NCI-H226 (cell line): ENCODE measurements at places on chromosomes 12 and 14.

DNA sequence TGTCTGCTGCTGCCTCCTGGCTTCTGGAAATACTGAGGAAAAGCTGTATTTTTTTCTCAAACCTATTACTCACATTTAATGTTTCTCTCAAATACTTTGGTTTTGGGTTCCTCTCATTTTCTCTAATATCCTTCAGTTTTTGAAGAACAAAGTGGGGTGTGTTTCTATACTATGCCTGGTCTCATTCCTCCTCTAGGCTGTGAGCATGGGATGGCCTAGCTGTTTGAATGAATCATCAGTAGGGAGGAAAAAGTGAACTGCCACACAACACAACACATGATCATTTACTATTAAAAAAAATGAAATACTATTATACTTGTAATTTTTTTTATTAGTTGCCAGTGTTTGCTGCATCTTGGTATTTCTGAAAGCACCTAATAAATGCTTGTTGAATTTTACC, 11.3 kb upstream of the SMCO3 start:
- no peak for DNase-seq

DNA sequence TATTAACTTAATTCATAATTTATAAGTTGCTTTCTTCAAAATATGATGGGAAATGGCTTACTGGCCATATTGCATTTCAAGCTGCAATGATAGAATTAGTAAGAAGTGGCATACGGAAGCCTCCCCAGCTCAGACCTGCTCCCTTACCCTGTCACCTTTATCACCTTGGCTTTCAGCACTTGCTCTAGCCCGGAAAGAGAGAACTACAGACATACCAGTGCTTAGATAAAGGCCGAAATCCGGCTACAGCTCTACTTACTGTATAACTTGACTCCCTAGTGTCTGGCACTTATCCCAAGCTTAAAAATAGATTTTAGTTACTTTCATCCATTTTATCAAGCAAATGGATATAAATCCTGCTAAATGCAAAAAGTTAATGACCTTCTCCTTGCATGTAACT, 42.5 kb downstream of the PKP2 start:
- no peak for DNase-seq

DNA sequence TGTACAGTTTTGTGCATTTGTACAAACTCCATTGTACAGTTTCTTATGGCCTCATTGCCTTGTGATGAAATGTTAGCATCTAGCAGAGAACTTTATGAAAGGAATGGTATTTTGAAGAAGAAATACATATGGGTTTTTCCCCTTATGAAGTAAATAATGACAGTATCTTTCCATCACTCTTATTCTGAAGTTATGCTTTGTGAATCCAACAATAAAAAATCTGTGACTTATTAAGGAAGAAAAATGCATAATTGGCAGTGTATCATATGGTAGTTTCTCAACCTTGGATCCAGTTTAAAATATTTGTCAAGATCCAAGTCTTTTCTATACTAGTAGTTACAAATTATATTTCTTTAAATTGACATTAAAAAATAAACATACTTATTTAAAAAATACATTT, 859.1 kb upstream of the FLRT2 start:
- DNase-seq: no peak

- DNase-seq: no peak
Observed at GRCh38 chr14:76100236-76100635, 51.5 kb upstream of the GPATCH2L start.

GRCh38 chr12:81530352-81530751, 228.8 kb downstream of the PPFIA2 start:
- peak; percentile 64 for DNase-seq

DNA sequence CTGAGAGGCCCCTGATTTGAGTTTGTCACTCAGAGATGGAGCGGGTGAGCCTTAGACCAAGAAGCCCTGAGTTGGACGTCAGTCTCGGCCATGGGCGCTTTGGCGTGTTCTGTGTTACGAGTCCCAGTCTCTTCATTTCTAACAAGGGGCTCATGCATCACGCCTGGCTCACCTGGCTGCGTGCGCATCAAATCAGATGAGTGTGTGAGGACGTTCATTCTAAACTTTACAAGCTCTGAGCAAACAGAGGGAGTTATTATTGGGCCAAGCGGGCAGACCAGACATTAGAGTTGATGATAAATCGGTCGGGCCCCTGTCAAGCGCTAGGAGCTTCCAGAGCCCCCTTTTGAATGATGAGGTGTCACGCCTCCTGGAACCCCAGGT, 117.2 kb downstream of the CALM1 start:
- no peak for DNase-seq

DNA sequence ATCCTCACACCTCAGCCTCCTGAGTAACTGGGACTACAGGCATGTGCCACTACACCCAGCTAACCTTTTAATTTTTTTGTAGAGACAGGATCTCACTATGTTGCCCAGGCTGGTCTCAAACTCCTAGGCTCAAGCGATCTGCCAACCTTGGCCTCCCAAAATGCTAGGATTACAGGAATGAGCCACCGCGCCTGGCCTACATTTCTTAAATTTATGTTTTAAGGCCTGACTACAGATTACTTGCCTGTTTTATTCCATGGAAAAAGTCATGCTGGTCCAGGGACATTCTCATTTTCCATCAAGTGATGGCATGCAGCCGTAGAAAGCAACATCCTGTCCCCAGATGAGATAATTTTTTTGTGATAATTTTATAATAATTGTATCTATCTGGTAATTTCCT, 6.1 kb downstream of the CD9 start:
- no peak for DNase-seq

DNA sequence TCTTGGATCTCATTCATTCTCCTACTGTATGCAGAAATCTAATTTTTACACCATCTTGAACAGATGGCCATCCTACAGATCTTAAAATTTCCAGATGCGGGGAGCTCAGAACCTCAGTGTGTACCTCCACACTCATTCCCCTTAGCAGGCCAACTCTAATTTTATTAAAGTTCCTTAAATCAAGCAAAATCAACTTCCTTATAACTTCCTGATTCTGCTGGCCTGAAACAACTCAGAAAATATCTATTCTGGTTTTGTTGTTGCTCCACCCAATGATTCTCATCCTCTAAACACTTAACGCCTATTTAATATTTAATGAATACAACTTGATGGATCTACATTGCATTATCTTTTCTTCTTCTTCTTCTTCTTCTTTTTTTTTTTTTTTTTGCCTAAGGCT, 3.1 kb downstream of the EMP1 start:
- no peak for DNase-seq

GRCh38 chr14:89767861-89768268, 186.7 kb downstream of the EFCAB11 start:
- DNase-seq: peak; percentile 24

DNA sequence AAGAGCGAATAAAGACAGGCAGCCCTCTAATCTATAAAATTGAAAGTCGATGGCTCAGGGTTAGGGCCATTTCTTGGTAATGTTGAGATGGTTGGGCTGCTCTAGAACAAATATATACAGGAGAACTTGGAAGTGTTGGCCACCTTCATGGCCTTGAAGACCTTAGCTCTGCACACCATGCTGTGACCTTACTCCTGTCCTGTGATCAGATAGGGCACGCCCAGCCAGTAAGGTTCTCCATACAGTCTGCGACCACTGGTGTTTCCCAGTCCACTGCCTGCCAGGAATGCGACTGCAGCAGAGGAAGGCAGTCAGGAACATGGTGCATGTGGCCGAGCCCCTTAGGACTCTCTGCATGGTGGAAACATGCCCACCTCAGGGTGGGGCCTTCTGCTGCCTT, 73.2 kb upstream of the PSMA6 start:
- DNase-seq: no peak

DNA sequence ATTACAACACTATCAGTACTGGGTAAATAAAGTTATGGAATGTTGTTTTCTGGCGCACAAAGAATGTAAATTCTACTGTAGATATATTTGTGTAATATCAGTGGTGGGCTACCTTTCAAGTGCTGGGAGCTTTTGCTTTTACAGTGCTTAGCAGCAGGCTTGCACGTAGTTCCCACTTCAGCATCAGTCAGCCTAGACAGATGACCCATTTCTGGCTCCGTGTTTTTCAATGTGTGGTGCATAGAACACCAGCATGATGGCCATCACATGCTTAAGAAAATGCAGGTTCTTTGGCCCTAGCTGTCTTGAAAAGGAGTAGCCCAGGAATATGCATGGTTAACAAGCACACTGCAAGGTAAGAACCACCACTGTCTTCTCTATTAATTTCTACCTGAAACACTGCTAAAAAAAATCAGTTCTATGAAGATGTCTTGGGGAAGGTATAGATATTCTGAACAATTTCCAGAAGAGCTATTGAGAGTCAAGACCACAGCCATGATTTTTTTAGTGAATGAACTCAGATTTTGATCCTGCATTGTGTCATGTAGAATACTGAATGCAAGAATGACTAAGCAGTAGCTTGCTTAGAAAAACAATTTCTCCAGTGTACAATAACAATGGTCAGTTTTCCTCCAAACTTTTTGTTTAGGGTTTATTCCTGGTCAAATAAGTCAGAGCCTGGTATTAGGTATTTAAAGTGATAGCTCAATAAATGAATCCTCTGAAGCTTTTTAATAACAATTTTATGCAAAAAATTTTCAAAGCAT, 195.7 kb downstream of the AKAP6 start:
- DNase-seq: no peak

GRCh38 chr14:106788534-106788933, 1262.2 kb downstream of the TMEM121 start:
- no peak for DNase-seq

DNA sequence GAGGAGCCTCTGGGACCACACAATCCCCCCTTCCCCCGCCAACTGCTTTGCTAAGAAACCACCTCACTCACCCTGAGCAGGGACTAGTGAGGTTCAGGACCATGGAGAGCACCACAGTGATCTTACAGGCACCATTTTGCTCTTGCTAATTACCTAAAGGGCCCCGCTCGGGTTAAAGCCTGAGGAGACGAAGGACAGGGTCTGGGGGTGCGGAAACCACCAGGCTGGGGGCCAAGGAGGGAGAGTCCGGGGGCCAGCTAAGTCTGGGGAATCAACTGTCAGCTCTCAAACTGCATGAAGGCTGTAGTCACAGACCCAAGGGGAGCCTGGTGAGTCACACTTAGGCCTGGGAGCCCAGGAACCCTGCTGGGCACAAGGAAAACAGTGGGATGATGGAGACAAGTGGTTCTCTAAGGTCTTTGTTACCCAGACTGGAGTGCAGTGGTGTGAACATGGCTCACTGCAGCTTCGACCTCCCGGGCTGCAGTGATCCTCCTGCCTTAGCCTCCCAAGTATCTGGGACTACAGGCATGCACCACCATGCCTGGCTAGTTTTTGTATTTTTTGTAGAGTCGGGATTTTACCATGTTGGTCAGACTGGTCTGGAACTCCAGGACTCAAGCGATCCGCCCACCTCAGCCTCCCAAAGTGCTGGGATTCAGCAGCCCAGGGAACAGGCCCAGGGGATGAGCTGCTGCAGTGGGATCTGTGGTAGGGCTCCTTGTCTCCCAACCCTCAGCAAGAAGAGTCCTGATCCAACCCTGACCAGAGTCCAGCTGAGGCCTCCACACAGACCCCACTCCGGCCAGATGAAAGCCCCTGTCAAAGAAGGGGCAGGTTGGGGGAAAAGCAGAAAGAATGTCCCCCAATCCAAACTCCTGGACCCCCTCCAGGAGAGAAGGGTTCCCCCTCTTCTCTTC, 98.8 kb downstream of the CALM1 start:
- DNase-seq: peak; percentile 29

- DNase-seq: no peak
Observed at GRCh38 chr12:18368594-18368993, 107.3 kb downstream of the PIK3C2G start.

DNA sequence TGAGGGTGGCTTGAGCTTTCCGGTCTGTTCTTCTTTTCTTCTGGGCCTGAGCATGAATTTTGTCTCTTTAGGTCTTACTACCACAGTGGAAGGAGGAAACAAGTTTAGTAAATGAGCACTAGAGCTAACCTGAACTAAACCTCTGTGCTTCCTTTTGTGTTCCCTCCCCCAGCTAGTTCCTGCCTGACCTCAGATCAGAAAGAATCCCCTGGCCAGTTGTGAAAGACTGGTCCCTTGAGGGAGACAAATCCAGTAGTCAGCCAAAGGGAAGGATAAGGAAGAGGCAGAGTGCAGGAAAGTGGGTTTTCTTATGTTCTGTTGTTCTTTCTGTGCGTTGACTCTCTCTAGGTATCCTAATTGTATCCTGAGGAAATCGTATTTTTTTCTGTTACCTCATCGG, 17.5 kb downstream of the ZNF664 start:
- no peak for DNase-seq

GRCh38 chr14:29273513-29273912, 506.9 kb downstream of the FOXG1 start:
- no peak for DNase-seq

- DNase-seq: no peak
Observed at GRCh38 chr14:68363843-68364767, 428.8 kb downstream of the ZFP36L1 start.

DNA sequence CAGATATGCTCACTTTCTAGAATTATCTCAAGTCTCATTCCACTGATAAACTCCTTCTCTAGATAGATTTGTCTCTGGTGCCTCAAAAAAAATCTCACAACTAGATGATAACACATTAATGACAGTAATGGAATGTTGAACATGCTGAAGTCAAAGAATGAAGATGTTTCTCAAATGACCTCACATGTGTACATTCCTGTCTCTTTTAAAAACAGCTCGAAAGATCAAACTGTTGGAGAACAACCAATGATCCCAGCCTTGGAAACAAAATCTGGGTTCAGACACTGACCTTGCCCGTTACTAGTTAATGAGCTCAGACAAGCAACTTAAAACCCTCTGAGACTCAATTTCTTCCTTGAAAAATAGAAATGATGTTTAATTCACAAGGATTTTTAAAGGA, 44.7 kb upstream of the KCNJ8 start:
- DNase-seq: peak; percentile 28

GRCh38 chr12:114904254-114905003, 220.5 kb upstream of the TBX3 start:
- no peak for DNase-seq

DNA sequence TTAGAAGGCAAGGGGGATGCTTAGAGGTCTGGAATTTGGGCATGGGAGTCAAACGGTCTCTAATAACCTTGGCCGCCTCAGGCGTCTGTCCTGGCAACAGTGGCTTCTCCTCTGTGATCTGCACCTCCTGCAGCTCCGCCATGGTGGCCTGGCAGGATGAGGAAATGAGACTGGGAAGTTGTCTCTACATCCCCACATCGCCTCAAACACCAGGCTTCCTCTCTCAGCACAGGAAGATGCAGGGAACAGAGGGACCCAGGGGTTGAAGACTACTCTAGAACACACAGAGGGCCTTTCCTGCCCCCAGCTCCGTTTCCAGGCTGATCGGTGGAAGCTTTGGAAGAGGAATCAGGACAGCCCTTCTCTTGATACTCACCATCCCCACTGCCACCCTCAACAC, 1.7 kb downstream of the NDRG2 start:
- no peak for DNase-seq

GRCh38 chr14:94051779-94052178, 25.6 kb downstream of the OTUB2 start:
- no peak for DNase-seq

- DNase-seq: no peak
Observed at GRCh38 chr14:86334355-86334754, 804.4 kb downstream of the FLRT2 start.
